MV-4-11 (cell line): ENCODE measurements at places on chromosomes 13 and 19.
A peak's percentile ranks its signal among the peaks of the same experiment; 100 is the strongest.

DNA sequence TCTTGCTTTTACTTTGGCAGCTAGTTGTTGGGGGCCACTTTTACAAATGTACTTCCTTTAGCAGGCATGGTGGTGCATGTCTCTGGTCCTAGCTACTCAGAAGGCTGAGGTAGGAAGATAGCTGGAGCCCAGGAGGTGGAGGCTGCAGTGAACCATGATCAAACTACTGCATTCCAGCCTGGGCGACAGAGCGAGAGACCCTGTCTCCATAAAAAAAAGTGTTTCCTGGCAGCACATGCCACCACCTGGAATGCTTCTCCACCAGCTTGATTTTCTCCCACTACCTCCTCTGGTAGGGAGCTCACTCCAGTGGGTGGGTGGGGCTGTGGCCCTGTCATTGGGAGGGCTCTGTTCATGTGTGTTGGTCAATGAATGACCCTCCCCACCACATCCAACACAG lies 12.5 kb downstream of the FZR1 start:
- no peak for DNase-seq

DNA sequence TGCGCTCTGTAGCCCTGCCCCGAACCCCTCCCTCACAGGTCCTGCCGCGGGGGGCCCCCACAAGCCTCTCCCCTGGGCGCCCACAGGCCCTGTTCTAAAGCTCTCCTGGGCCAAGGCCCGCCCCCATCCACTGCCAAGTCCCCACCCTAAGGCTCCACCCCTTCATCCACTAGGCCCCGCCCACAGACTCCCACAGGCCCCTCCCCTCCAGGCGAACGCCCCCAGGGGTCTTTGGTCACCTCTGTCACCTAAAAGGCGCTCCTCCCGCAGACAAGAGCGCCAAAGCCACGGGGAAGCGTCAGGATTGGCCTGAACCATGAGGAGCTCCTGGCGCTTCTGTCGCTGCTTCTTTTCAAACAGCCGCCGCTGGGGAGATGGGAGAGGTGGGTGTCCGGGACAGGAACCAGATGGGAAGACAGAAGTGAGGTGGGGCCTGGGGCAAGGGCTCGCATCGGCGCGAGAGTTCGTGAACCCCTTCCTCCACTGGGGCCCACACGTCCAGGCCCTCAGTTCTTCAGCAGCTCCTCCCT lies 2.3 kb downstream of the TULP2 start:
- no peak for DNase-seq

- DNase-seq: peak; percentile 60
Observed at GRCh38 chr13:51995677-51996551, 15.3 kb downstream of the ATP7B start.

- no peak for DNase-seq
Observed at GRCh38 chr19:48990400-48990799, 2.7 kb downstream of the GYS1 start.

GRCh38 chr19:57321116-57321515 lies 844 bp downstream of the ZNF543 start:
- DNase-seq: no peak

GRCh38 chr19:53881482-53882390 lies at the start of gene PRKCG:
TSS of gene PRKCG (plus strand) at chr19:53882197. CDS start at chr19:53882495, 298 bp downstream.
- DNase-seq: no peak

GRCh38 chr19:57576661-57577060 lies 2.0 kb downstream of the ZNF416 start:
- DNase-seq: no peak

DNA sequence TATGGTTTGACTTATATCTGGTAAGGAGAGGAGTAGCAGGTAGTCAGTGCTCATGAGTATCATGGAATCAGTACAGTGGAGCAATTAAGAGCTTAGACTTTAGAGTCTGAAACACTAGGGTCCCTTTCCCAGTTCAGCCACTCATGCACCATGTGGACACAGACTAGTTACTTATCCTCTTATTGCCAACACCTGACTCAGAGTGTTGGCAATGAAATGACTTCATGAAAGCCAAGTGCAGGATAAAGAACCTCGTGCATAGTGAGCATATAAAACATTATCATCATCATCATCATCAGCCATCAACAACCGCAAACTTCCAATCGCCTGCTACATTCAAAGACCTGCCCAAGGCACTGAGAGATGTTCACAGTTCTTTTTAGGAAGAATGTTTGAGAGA lies 164.2 kb downstream of the FOXO1 start:
- DNase-seq: no peak

GRCh38 chr13:39586151-39586550 lies 16.8 kb downstream of the LHFPL6 start:
- DNase-seq: no peak

- no peak for DNase-seq
Observed at GRCh38 chr13:37934339-37935191, 65.0 kb upstream of the TRPC4 start.

GRCh38 chr13:22196777-22197176 lies 525.9 kb downstream of the FGF9 start:
- no peak for DNase-seq

DNA sequence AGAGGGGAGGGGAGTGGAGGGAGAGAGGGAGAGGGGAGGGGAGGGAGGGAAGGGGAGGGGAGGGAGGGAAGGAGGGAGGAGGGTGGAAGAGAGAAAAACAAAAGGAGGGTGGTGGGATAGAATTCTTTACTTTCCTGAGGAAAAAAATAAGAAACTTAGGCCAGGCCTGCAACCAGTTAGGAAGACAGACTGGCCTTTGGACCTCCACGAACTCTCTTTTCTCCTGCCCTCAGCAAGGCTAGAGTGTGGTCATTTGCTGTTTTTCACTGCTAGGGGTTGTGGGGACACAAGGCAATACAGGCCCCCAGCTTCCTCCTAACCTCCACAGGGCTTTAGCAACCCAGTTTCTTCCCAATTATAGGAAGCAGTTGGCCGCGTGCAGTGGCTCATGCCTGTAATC lies 4.2 kb downstream of the CCDC8 start:
- no peak for DNase-seq

- no peak for DNase-seq
Observed at GRCh38 chr19:40178756-40179155, 12.5 kb upstream of the MAP3K10 start.

- no peak for DNase-seq
Observed at GRCh38 chr13:51269039-51269438, 46.8 kb downstream of the FAM124A start.

DNA sequence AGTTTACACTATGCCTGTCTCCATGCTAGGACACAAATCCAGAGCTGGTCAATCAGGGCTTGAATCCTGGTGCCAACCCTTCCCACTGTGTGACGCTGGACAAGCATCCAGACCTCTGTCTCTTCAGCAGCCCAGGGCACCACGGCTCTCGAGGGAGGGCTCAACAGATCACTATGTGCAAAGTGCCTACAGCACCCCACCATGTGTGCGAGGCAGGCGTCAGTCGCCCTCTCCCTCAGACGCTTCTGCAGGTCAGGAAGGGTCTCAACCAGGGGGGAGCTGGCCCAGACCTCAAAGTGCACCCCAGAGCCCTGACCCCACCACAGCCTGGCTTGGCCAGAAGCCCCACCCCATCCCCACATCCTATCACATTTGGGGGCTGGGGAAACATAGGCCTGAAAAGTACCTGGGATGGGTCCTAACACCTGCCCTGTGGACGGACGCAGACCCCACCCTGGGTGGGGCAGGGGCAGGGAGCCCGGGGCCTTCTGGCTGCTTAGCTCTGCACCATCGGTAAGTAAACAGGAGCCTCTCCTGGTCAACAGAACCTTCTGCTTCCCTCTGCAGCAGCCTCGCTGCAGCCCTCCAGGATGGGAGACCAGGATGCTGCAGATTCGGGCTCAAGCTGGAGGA lies 2.9 kb upstream of the C2CD4C start:
- DNase-seq: no peak

GRCh38 chr13:48978942-48979601 lies 3.4 kb downstream of the FNDC3A start:
- no peak for DNase-seq

GRCh38 chr13:102897371-102898138 lies 51.7 kb downstream of the ERCC5 start:
- DNase-seq: no peak

DNA sequence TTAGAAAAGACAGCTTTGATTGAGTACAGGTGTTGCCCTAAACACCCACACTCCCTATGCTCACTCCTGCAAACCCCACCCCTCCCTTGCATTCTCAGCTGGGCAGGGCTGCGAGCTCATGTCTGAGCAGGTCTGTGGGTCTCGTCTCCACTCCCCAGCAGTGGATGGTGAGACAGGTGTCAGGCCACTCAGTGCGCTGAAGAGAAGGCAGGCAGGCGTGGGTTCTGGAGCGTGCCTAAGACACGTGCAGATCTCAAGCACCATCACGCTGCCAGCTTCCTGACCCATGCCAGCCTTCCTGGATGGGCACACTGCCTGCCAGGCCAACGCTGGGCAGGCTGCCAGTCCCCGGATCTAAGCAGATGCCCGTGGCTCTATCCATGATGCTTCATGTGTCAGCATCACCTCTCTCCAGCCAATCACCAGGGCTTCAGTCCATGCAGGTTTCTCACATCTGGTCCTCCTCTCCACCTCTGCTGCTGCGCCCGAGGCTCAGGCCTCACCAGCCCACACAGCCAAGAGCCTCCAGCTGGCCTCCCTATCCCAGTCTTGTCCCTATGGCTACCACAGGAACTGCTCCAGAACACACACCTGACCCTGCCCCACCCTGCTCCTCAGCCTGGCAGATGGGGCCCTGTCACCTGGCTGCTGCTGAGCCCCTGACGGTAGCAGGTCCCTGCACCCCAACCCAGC lies 42.6 kb downstream of the EPS15L1 start:
- no peak for DNase-seq

- no peak for DNase-seq
Observed at GRCh38 chr13:46795321-46795720, 1.6 kb downstream of the ESD start.

DNA sequence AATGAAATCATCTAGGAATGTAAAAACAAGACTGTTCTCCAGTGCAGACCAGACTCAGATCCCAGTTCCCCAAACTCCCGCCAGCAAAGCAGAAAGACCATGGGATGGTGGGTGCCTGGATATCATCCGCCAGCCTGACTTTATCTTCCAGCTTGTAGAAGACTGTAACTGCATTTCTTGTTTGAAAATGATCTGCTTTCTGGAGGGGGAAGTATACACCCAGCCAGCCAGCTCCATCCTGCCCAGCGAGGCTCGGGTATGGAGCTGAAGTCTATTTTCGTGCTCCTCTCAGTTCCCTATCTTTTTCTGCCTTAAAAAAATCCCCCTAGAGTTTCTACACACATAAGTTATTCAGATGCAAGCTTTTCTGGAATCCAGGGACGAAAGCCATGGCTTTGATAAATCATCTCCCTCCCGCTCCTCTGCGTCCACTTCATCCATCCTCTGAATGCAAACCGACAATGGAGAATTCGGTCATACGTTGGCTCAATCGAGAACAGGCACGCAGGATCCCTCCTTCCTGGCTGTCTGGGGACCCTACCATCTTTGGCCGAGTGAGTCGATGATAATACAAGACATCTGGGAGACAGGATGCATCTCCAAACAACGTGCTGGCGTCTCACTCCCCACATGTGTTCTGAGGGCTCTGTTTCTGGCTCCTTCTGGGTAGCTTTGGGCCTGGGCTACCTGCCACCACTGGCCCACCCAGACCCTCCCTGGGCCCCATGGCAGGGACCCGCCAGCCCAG lies 31.2 kb downstream of the CEBPG start:
- DNase-seq: peak; percentile 78

DNA sequence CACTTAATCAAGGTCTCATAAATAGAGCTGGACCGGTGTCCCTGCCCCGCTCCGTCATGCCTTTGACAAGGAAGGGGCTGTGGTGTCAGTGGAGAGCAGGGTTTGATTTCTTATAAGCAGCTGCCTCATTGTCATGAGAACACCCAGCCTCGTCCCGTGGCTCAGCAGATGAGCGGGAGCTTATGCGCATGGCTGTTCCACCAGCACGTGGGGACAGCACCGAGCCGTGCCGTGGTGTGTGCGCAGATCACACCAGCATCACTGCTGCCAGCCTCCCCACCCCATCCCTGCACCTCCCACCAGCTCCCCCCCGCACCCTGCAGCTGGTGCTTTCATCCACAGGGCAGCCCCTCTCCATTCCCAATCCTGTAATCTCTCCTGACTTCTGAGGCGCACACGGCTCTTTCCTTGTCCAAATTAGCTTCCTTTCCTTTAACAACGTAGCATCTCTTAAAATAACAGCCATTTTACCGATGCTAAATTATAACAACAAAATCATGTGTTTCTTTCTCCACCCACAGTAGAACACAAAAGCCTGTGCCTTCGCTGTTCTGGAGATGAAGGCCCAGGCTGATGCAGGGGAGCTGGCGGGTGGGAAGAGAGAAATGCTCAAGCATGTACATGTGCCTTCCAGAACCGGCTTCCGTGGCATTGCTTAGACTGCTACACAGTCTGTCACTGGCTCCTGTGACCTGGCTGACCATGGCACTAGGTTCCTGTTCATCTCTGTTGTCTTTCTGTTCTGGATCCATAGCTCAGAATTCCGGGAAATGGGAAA lies 96.8 kb downstream of the RAB20 start:
- no peak for DNase-seq

- DNase-seq: no peak
Observed at GRCh38 chr19:1468821-1469254, 10.2 kb downstream of the C19orf25 start.

GRCh38 chr19:52524086-52524485 lies 3.4 kb upstream of the ZNF808 start:
- no peak for DNase-seq

DNA sequence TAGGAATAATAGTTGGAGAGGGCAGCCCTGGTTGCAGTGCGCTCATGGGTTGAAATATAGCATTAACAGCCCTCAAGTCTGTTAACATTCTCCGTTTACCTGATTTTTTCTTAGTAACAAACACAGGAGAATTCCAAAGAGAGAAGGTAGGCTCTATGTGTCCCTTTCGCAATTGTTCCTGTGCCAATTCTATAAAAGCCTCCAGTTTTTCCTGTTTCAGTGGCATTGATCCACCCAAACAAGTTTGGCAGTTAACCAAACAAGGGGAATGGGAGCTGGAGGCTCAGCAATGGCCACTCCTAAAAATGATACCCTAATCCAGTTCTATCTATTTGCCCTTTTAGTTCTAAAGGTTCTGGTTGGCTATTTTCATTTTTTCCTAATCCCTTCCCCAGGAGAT lies 151.6 kb downstream of the ZNF486 start:
- no peak for DNase-seq

- DNase-seq: no peak
Observed at GRCh38 chr13:23427342-23427843, 6.1 kb downstream of the SACS start.

GRCh38 chr19:48108997-48109782 lies 1.4 kb downstream of the PLA2G4C start:
- no peak for DNase-seq

DNA sequence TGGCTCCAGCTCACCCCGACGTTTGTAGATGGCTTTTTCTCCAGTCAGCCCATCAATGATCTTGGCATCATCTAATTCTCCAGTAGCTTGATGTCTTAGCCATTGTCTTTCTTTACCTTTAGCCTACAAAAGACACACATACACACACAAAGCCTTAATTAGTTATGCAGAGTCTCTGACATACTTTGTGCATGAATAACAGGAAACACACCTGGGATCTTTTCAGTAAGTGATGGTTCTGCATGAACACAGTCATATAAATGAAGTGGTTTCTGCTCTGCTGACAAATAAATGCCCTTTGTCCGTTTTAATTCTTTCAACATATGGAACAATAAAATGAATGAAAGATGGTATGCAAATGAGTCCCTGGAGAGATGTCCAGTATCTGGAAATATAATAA lies 133.3 kb downstream of the RGCC start:
- DNase-seq: no peak

GRCh38 chr13:87677496-87678371 lies 6.6 kb downstream of the SLITRK5 start:
- no peak for DNase-seq
